ENCODE measurements at places on chromosomes 12 and 14.
A peak's percentile ranks its signal among the peaks of the same experiment; 100 is the strongest.

GRCh38 chr14:59022144-59022543 lies 166.3 kb upstream of the DAAM1 start:
- DNase-seq, result no peak

GRCh38 chr14:92628636-92629035 lies 115.1 kb downstream of the RIN3 start:
- no peak for DNase-seq

GRCh38 chr12:53591301-53592206 lies 34.6 kb downstream of the ATF7 start:
- no peak for DNase-seq

- DNase-seq, result no peak
Measured at GRCh38 chr12:67523538-67523937, 125.0 kb upstream of the DYRK2 start.

GRCh38 chr12:44159216-44159615 lies 323.3 kb downstream of the TMEM117 start:
- no peak for DNase-seq

DNA sequence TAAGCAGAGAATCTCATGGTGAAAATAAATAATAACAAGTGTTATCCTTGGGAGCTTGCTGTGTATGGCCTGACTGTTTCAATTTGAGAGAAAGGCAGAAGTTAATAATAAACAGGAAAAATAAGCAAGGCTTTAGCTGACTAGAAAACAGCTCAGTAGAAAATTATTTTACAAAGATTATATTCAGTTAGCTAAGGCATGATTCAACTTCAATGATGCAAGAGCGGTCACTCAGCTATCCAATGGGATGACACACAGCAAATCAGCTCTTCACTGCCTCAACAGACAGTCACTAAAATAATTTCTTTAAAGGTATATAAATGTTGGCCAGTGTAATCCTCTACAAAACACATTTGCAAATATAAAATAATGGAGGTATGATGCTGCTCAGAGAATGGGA lies 18.6 kb downstream of the GSTZ1 start:
- no peak for DNase-seq

DNA sequence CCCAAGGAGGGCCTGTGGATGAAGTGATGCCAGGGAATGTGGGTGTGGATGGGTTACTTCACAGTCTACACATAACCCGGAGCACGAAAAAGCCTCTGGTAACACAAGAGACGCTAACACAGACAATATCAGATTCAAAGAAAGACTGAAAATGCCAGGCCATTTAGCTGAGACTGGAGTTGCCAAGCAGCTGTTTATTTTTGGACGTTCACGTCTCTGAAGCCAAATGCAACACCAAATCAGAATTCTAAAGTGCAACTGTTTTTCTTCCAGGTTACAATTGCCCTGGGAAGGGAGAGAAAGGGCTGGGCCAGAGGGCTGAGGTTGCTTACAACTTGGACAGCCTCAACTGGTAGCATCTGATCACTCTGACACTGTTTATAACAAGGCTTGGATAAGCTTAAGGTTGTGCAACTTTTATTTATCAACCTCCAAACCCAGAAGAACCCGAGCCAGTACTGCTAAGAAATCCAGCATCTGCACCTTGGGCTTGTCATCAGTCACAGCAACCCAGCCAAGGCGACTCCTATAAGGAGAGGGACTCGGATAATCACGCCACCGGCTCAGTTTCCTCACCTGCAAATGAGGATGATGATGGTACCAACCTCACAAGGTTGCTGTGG lies 24.8 kb downstream of the NUAK1 start:
- DNase-seq, result no peak

DNA sequence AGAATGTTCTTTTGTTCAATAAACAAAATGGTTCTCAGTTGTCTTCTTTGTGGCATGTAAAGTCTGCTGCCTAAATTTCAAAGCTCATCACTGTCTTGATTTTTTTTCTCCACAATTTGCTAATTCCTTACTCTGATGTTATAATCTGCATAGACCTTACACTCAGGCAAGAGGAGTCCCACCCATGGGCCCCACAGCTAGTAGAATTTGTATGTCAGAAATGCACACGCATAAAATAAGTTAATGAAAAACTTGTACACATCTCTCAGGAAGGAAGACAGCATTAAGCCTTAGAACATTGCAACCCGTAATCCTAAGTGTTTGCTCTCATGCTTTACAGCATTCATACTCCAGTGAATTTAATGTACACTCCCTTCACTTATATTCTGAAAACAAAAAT lies 280.8 kb downstream of the ATXN7L3B start:
- DNase-seq, result no peak

GRCh38 chr14:38285962-38286361 lies 30.1 kb upstream of the CLEC14A start:
- DNase-seq, result no peak

DNA sequence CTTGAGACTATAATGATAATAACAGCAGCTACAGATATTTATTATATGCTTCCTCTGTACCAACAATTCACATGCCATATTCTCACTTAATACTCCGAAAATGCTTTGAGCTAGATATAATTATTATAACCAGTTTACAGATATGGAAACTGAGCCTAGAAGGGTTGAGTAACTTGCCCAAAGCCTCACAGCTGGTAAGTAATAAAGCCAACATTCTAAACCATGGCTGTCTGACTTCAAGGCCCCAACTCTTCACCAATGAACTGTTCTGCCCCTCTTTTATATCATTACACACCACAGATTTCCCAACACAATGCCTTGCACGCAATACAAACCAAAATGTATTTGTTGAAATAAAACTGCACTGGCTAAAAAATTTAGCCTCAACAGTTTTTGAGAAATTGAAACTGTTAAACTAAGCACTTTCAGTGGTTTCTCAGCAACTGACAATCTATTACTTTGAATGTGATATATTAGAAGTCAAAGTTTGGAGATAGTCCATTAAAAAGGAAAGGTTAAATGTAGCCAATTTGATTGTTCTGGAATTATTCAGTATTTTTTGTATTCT lies 222.5 kb upstream of the ARHGAP5 start:
- no peak for DNase-seq

GRCh38 chr12:118374909-118375308 lies 1.4 kb upstream of the SUDS3 start:
- DNase-seq, result no peak

GRCh38 chr14:57866199-57866705 lies 360 bp upstream of the SLC35F4 start:
- no peak for DNase-seq

DNA sequence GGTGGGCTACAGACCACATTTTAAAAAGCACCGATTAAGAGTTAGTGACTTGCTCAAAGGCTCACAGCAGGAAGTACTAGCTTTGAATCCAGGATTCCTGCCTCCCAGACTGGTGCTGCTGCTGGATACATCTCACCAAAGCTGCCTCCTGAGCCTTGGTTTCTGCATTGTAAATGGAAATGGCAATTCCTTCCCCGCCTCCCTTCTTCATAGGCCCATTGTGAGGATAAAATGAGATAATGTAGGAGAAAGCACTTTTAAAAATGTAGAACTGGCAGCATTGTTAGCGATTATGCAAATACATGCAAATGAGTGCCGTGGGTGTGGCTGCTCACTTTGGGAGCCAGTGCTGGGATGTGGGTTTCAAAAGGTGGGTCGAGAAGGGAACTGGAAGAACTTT lies 15.4 kb downstream of the PDE1B start:
- no peak for DNase-seq

- no peak for DNase-seq
Measured at GRCh38 chr12:92467886-92468285, 234.9 kb upstream of the PLEKHG7 start.

GRCh38 chr12:100717733-100718067 lies 76.9 kb upstream of the ANO4 start:
- no peak for DNase-seq

GRCh38 chr14:91350813-91351511 lies 66.7 kb downstream of the CCDC88C start:
- peak; percentile 82 for DNase-seq

DNA sequence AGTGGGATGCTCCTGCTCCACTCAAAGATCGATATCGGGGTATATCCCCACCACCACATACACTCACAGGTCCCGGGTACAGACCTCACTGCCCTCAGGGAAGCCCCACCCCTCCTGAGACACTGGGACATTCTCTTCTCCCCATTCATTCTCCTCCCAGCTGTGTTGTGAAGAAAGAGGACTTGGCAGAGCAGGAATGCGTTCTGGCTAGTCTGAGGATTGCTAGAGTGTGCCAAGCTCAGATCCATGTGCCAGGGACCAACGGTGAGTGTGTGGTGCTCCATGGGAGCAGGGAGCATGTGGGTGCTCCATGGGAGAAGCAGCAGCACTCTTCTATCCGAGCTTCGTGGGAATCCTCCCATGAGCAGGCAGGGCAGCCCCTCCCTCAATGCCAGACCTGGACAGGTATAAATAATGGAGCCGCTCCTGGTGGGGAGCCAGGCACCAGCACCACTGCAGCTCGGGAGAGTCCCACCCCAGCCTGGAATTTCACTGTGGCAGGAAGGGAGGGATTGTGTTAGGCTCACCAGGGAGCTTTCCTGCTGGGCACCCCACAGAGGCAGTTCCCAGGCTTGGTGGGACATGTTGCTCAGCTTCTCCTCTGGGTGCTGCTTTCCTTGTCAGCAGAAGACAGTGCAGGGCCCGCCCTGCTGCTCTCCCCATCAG lies 2.3 kb upstream of the KRT5 start:
- no peak for DNase-seq

DNA sequence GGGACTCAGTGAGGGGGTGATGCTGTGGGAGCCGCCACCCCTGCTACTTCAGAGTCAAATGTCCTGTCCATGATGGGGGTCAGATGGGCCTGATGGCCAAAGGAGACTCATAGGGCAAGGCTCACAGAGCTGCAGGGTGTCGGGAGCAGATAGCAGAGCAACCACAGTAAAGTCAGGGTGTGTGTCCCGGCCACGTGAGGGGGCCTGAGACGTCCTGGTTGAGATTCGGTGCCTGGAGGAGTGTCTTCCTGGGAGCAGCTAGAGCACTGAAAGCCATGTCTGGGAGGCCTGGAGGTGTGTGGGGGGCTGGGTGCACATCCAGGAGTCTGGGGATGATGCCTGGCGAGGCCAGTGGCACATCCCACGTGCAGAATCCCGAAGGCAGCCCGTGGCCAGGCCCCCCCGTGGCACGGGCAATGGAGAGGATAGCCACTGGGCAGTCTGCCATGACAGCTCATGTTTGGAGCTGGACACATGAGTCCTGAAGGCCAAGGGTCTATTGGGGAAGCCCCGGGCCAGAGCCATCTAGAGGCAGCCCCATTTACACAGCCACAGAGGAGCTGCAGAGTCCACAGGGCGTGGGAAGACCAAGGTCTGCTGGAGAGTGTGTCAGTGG lies 308.0 kb upstream of the SFSWAP start:
- no peak for DNase-seq

GRCh38 chr12:27304856-27305255 lies 27.8 kb upstream of the BMAL2 start:
- DNase-seq, result no peak

DNA sequence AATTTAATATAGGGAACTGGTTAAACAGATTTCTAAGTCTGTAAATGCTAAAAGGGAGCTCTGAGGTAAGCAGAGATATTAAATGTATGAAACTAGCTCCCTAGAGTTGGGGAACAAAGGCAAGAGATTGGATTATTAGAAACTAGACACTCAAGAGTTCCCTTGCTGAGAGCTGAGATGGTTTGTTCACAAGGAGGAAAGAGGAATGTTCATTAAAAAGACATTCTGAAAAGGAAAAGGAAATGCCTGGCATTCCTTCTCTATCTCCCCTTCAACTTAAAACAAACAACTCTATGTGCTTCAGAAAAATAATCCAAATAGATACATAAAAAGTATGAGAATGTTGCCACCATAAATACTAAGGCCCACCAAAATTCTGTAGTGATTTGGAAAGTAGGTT lies 73.7 kb downstream of the GALNT4 start:
- no peak for DNase-seq

DNA sequence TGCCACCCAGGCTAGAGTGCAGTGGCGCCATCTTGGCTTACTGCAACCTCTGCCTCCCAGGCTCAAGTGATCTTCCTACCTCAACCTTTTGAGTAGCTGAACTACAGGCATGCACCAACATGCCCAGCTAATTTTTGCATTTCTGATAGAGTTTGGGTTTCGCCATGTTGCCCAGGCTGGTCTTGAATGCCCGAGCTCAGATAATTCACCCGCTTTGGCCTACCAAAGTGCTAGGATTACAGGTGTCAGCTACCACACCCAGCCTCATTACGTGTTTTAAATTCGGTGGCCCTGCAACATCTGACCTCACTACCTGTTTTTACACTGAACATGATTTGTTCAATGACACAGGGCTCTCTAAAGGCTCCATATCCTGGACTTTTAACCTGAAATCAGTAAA lies 22.9 kb upstream of the RDH16 start:
- DNase-seq, result no peak

GRCh38 chr14:22691171-22691570 lies 47.0 kb upstream of the OR6J1 start:
- no peak for DNase-seq

DNA sequence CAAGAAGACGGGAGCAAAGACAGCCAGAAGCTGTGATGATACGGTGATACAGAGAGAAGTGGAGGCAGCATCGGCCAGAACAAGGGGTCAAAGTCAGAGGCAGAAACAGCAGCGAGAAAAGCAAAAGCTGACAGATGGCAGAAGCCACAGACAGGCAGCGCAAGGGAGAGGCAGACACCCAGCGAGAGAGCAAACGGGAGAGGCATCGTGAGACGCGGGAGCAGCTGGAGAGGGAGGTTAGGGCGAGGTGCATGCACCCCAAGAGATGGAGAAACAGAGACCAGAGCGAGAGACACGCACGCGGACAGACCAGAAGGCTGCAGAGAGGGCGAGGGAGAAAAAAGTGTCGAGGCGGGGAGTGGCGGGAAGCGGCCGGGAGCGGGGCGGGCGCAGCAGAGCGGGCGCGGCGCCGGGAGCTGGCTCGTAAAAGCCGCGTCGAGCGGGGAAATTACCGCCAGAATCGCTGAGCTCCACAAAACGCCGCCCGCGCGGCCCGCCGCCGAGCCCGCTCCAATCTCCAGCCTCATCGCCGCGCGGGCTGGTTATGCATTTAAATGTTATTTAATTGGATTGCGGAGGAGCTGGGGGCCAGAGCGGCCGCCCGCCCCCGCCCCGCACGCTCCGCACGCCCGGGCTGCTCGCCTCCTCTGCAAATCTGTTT lies 15.6 kb downstream of the SMUG1 start:
- DNase-seq, result peak; percentile 59

- DNase-seq, result no peak
Measured at GRCh38 chr12:28104316-28104715, 85.9 kb upstream of the CCDC91 start.

DNA sequence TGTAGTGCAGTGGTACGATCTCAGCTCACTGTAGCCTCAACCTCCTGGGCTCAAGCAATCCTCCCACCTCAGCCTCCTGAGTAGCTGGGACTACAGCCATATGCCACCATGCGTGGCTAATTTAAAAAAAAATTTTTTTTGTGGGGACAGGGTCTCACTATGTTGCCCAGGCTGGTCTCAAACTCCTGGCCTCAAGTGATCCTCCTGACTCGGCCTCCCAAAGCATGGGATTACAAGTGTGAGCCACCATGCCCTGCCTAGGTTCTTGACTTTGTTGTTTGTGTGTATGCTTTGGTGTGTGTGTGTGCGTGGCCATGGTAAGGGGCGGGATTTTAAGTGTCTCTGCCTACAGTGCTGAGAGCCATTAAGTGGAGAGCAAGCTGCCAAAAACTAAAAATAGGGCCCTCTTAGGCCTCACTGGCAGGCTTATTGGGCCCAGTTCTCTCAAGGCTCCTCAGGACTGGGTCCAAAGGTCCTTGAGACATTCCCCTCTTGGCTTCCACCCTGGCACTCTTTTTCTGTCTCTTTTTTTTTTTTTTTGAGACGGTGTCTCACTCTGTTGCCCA lies 5.1 kb downstream of the COX14 start:
- no peak for DNase-seq

GRCh38 chr12:84507956-84508850 lies 404.4 kb downstream of the SLC6A15 start:
- no peak for DNase-seq

GRCh38 chr12:22577667-22578066 lies 33.3 kb upstream of the C2CD5 start:
- no peak for DNase-seq

Measured in activated naive CD4-positive, alpha-beta T cell treated with anti-CD3 and anti-CD28 coated beads for 36 hours (primary cell).